ENCODE measurements at places on chromosomes 3 and 15.

DNA sequence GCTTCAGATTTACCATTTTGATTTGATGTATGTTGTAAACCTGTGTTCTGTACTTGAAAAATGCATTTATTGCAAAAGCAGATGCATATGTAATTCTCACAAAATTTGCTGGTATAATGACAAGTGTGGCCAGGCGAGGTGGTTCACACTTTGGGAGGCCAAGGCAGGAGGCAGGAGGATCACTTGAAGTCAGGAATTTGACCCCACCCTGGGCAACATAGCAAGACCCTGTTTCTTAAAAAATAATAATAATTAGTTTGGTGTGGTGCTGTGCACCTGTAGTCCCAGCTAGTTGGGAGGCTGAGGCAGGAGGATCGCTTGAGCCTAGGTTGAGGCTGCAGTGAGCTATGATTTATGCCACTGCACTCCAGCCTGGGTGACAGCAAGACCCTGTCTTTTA, 4.7 kb upstream of the HYKK start:
- no peak for DNase-seq

DNA sequence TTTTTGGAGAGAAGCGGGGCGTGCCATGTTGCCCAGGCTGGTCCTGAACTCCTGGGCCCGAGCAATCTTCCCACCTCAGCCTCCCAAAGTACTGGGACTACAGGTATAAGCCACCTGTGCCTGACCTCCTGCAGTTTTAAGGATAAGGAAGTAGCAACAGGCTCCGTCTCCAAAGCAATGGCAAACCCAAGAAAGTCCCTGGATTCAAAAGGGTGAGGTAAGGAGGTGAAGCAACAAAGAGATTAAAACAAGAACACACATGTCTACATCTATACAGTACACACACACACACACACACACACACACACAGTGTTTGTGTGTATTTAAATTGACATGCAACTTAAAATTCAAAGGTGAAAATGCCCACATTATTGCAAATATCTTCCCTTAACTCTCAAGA, 58.9 kb downstream of the ABCC5 start:
- DNase-seq, result no peak

GRCh38 chr15:94258246-94258645, 26.9 kb downstream of the MCTP2 start:
- DNase-seq, result no peak

DNA sequence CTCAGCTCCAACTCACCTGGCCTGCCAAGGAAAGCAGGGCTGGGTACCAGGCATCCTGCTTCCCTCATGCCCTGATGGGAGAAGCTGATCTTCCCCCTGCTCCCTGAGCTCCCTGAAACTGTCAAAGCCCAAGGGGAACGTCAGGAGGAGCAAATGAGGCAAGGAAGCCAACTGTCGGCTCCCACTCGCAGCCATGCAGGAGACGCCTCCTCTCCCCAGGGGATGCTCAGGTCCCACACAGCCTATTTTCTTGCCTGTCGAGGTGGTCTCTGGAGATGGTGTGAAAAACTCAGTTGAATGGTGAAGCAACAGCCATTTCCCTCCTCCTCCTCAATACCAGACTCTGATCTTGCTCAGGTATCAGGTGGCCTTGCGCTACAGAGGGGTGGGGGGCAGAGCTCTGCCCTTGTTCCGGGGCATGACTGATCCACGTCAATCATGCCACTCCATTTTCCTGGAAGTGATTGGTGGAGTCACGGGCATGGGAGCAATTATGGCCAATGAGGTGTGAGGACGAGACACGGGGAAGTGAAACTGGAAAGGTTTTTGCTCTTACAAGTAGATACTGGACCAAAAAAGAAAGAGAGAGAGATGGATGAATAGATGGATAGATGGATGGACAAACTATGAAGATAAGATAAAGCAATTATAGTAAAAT, 58.2 kb downstream of the SLC6A1 start:
- DNase-seq, result no peak

DNA sequence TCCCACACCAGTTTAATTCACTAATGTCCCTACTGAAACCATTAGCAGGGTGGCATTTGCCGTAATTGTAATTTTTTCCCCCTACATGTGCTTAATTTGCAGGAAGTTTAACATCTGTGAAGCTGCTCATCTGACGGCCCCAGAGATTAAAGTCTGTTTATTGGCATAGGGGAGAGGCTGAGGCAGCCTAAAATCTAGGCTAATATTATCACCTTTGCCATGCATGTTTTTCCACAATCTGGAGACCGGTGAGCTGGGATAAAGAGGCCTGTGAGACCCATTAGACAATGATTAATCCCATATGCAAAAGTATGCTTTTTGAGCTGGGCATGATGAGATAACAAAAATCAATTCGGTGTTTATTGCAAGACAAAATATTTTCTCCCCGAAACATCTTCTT, 561.2 kb upstream of the ALCAM start:
- DNase-seq, result no peak

GRCh38 chr3:102460579-102460978, 25.8 kb downstream of the ZPLD1 start:
- no peak for DNase-seq

- DNase-seq, result no peak
Observed at GRCh38 chr15:74275957-74276356, 39.8 kb downstream of the CCDC33 start.

- DNase-seq, result no peak
Observed at GRCh38 chr3:47409688-47410416, 29.0 kb downstream of the PTPN23 start.

DNA sequence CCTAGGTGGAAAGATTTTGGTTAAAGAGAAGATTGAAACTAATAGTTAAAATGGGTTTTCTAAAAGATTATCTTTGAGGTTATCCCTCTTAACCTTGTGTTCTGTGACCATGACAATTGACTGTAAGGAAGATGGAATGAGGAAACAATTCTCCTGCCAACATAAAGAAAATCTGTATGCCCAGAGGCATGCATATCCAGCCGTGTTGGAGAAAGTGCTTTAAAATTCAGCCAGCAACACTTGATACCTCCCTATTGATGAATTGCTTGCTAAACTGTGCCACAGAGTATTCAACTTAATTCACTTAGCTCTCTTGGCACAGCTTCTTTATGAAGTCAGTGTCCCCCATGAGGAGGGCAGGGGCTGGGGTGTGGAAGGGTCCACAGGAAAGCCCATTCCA, 203.5 kb downstream of the UBE2E2 start:
- no peak for DNase-seq

GRCh38 chr15:101318147-101318819, 23.2 kb upstream of the SNRPA1 start:
- no peak for DNase-seq

GRCh38 chr3:133487920-133488540, 85.5 kb upstream of the CDV3 start:
- peak; percentile 67 for DNase-seq

DNA sequence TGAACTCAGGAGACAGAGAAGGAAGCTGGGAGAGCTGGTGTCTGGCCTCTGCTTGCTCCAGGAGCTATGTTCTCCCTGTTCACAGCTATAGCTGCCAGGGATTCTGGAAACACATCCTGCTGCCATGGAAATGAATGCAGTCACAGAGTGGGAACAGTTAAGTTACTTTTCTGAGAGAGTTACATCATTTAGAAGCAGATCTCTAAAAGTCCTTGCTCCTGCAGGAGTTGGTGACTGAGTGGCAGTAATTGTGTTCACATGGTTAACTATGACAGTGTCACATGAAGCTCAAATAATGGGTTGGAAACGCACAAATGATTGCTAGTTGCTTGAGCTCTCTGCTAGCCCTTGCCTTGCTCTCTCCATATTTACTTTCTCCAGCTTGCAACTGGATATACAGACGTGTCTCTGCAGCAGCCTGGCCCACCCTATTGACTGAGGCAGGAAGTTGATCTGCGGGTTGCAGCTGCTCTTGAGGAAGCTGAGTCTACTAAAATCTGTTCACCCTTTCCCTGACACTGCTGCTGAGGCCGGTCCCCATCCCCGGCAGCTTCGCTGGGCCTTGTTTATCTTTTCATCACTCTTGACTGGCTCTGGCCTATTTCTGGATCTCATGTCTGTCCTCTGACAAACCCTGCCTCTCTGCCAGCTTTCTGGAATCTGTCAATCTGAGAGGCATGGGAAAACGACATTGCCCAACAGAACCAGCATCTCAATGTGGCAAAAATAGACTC, 16.7 kb upstream of the ISLR start:
- no peak for DNase-seq

DNA sequence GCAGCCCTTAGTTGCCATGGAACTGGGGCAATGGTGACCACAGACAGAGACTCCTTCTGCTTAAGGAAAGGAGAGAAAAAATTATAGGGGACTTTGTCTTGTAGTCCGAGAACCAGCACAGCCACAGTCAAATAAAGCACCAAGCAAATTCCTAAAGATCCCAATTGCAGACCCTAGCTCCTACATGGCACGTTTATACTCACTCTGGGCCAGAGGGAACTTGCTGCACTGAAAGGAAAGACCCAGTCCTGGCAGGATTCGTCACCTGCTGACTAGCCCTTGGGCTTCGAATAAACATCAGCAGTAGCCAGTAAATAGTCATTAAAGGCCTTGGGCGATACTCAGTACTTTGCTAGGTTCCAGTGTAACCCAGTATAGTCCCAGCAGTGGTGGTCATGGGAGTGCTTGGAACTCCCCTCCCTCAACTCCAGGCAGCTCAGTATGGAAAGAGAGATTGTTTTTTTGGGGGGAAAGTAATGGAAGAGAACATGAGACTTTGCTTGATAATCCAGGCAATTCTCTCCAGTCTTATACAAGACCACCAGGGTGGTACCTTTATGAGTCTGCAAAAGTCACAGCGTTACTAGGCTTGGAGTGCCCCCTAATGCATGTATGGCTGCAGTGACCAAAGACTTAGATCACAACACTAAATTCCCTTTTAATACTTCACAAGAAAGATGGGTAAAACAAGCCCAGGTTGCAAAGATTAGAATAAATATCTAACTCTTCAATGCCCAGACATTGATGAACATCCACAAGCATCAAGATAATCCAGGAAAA, 66.4 kb upstream of the AGTR1 start:
- no peak for DNase-seq

DNA sequence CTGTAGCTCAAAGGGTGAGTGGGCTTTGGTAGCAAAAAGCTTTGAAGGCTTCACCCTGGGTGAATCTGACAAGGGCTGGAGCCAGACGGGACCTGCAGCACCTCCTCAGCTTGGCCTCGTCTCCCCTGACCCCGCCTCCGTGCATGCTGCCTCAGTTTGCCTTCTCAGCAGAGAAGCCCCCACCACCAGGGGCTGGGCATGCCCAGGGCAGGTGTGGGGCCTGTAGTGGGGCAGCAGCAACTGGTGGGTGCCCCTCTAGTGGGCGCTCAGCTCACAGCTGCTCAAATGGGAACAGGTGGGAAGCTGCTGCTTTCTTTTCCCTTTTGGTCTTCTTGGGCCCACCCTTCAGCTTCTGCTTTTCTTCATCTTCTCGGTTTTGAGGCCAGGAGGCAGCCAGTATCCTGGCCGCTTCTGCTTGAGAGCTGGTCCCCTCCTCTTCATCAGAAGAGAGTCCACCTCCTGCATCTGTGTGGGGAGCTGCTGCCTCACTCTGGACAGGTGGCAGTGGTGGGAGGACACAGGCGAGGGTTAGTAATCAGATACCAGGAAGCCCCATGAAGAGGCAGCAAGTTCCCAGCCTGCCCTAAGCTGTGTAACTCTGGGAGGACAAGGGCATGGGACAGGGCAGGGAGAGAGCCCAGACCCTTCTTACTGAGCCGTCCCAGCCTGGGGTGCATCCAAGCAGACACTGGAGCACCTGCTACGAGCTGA, 21.0 kb downstream of the TMEM43 start:
- DNase-seq, result no peak

GRCh38 chr3:11944052-11944673, 60.0 kb upstream of the SYN2 start:
- DNase-seq, result no peak

GRCh38 chr3:42027571-42027970, 63.6 kb upstream of the TRAK1 start:
- DNase-seq, result no peak

GRCh38 chr3:189512039-189512438, 119.2 kb upstream of the TP63 start:
- no peak for DNase-seq

GRCh38 chr3:157157836-157158235, 2.1 kb downstream of the CCNL1 start:
- DNase-seq, result no peak

GRCh38 chr3:16309558-16309957, 44.5 kb downstream of the OXNAD1 start:
- DNase-seq, result peak; percentile 70

DNA sequence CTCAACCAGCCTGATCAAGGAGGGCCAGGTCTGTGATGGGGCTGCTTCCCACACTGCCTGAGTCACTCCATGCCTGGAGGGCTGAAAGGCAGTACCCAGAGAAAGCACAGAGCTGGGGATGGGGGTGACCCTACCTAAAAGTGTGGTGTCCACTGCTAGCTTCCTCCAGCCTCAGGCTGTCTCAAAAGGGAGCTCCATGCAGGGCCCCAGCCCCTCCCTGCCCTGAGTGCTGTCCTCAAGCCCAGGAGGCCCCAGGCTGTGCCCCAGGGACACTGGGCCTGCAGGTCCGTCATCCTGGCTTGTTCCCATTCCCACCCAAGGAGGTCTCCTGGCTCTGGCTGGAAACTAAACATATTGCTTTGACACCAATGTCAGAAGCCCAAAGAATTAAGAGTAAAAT, 56.8 kb downstream of the ZNF445 start:
- DNase-seq, result no peak

GRCh38 chr3:193014902-193015301, 97.2 kb upstream of the MB21D2 start:
- DNase-seq, result no peak

Data from stimulated activated CD4-positive, alpha-beta T cell treated with anti-CD3 and anti-CD28 coated beads, Interleukin-4, amount 100 ng/mL, for 24 hours (primary cell).